ENCODE measurements at places on chromosomes 3 and 15. TPM values are rescaled to one million over a fixed set of nuclear protein-coding genes. Genes with fewer than 3 reads are reported as not detected.

The PARP16 gene
- 9.5 TPM for total RNA-seq

The IGF2BP2 gene
- 19.6 TPM for total RNA-seq

The TNNC1 gene
- total RNA-seq: not detected

The SLC6A11 gene
- total RNA-seq: 108 TPM

The ACAP2 gene
- total RNA-seq: 217 TPM

The SAXO2 gene
- total RNA-seq: 14.8 TPM

The WDR93 gene
- 2.1 TPM for total RNA-seq

The HYKK gene
- total RNA-seq: 0.92 TPM

The MON1A gene
- total RNA-seq: 14.3 TPM

The ACOX2 gene
- total RNA-seq: 5.1 TPM

The PLS1 gene
- total RNA-seq: 4.6 TPM

The SST gene
- 80.5 TPM for total RNA-seq

The SNTN gene
- 2.3 TPM for total RNA-seq

The EIF4E3 gene
- 32.5 TPM for total RNA-seq

The CCDC54 gene
- not detected for total RNA-seq

The SIDT1 gene
- 19.6 TPM for total RNA-seq

The APH1B gene
- total RNA-seq: 21.2 TPM

The DLL4 gene
- total RNA-seq: 5.1 TPM

The PLA2G4F gene
- total RNA-seq: not detected

The PROK2 gene
- total RNA-seq: 5.5 TPM

The CPOX gene
- 19.8 TPM for total RNA-seq

The CCR5 gene
- not detected for total RNA-seq

The PLSCR5 gene
- total RNA-seq: 3.0 TPM

The GOLGA8R gene
- total RNA-seq: 2.1 TPM

The RAD54L2 gene
- 25.8 TPM for total RNA-seq

The POPDC2 gene
- 0.69 TPM for total RNA-seq

The GRAMD1C gene
- 10.8 TPM for total RNA-seq

The ATP13A5 gene
- total RNA-seq: 0.92 TPM

The BTLA gene
- total RNA-seq: 0.23 TPM

The ABTB1 gene
- 7.6 TPM for total RNA-seq

The SNX1 gene
- 40.1 TPM for total RNA-seq

The ZNF385D gene
- total RNA-seq: 36.7 TPM

The EHHADH gene
- total RNA-seq: 4.4 TPM

The HES1 gene
- 23.1 TPM for total RNA-seq

The GPR62 gene
- 0.46 TPM for total RNA-seq

The CCR9 gene
- not detected for total RNA-seq

The PSMA4 gene
- 133 TPM for total RNA-seq

The IGDCC3 gene
- total RNA-seq: 6.7 TPM

The CEP19 gene
- 11.8 TPM for total RNA-seq

The PLXND1 gene
- 26.8 TPM for total RNA-seq

The LCTL gene
- total RNA-seq: 0.46 TPM

The RHCG gene
- total RNA-seq: 1.8 TPM

The PRRT3 gene
- 9.9 TPM for total RNA-seq

The PP2D1 gene
- not detected for total RNA-seq

The CISH gene
- total RNA-seq: 0.46 TPM

The NCEH1 gene
- 13.6 TPM for total RNA-seq

The CHRFAM7A gene
- total RNA-seq: 14.8 TPM

The PRC1 gene
- 33.0 TPM for total RNA-seq

The PLA2G4E gene
- not detected for total RNA-seq

The CLN6 gene
- 6.9 TPM for total RNA-seq

The CERS3 gene
- total RNA-seq: under 0.01 TPM

The NRG4 gene
- total RNA-seq: 1.8 TPM

The DNAH12 gene
- 3.5 TPM for total RNA-seq

The USP19 gene
- 41.1 TPM for total RNA-seq

The EPHB3 gene
- 20.5 TPM for total RNA-seq

The HACD2 gene
- 55.6 TPM for total RNA-seq

The FBLN2 gene
- 6.0 TPM for total RNA-seq

The C15orf39 gene
- 1.8 TPM for total RNA-seq

Measured in diencephalon (tissue), 1 donor.